Stimulated activated CD4-positive, alpha-beta T cell treated with anti-CD3 and anti-CD28 coated beads, Interleukin-15, amount 100 ng/mL, for 1 hour (primary cell): ENCODE measurements at places on chromosomes 16 and 17.

DNA sequence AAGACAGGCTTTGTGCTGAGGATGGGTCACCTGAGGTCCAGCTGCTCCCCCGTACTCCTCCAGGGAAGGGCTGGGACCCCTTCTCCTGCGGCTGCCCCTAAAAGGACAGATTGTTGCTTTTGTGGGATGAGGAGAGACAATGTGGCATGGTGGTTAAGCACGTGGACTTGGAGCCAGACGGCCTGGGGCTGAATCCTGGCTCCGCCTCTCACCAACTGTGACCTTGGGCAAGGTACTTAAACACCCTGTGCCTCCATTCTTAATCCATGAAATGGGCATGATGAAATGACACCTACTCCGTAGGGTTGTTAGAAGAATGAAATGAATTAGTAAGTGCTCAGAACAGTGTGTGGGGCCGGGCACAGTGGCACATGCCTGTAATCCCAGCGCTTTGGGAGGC is 39.6 kb upstream of the PLCG2 start:
- DNase-seq = no peak

DNA sequence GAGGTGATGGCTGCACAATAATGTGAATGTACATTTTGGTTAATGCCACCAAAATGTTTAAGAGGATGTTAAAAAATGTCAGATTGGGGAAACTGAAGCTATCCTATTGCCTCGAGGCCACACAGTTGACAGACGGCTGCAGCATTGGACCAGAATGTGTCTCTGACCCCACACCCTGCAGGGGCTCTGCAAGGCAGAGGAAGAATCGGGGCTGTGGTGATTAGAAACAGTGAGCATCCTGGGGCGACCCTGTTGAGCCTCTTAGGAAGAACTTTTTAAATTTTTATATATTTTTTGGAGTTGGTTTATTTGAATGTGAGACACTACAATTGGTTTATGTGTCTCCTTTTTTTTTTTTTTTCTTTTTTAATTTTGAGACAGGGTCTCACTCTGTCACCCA is 15.0 kb upstream of the ADORA2B start:
- DNase-seq = no peak

DNA sequence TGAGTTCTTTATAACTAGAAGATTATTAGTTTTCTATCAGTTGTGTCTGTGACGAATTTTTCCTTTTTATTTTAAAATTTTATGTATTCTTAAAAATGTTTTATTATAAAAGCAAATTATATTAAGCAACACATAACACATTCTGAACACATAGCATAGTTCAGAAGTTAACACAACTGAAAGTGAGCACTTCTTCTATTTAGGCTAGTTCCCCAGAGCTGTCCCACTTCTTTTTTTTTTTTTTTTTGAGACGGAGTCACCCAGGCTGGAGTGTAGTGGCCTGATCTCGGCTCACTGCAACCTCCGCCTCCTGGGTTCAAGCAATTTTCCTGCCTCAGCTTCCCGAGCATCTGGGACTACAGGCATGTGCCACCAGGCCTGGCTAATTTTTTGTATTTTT is 37.7 kb upstream of the ALDH3A2 start:
- DNase-seq = no peak

DNA sequence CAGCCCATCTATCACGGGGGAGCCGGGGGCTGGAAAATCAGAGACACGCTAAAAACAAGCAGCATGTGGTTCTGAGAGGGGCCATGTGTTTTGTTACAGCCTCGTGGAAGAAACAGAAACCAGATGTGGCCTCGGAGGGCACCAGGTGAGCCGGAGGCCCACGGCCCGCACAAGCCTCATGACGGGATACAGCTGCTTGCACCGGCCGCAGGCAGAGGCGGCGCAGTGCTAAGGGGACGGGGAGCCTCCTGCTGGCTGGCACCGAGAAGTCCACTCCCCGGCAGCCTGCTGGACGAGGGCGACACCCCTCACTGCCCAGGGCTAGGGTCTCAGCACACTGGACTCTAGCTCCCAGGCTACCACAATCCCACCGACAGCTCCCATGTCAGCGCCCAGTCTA is 19.2 kb downstream of the NDUFAF8 start:
- no peak for DNase-seq

GRCh38 chr17:65039336-65039988 is 17.1 kb downstream of the GNA13 start:
- no peak for DNase-seq
